ENCODE measurements at places on chromosomes 6 and 20.

GRCh38 chr20:1576641-1577040, 19.1 kb upstream of the SIRPD start:
- no peak for DNase-seq

DNA sequence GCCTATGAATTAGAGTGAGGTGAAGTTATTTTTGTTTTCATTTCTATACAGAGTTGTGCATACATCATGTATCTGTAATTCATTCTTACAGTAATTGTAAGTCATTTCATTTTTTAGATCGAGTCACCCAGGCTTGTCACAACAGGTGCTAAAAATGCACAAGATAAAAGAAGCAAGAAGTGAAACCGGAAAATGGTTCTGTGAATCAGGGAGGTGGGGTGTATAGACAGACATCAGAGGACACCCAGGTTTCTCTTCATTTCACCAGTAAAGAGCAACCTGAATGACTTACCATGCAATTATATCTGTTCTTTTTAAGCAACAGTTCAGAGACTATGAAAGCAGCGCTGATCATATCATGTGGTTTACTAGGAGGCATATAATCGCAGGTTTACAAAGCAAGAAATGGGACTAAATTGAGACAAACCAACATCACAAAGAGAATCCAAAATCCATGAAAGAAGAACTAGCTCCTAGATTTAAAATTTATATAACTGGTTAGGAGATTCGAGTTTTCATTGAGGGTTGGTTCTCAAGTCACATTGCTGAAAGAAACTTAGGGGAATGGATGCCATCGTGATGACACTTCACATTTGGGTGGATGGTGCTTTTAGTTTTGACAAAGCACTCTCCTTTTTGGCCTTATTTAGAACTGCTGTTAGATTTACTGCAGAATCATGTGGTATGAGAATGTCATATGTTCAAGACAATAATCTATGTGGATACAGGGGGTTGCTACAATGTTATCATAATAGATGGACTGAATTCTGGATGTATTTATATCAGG, 27.9 kb upstream of the TBC1D7 start:
- DNase-seq: no peak

GRCh38 chr6:168032005-168032760, 34.7 kb downstream of the KIF25 start:
- DNase-seq: peak; percentile 70

DNA sequence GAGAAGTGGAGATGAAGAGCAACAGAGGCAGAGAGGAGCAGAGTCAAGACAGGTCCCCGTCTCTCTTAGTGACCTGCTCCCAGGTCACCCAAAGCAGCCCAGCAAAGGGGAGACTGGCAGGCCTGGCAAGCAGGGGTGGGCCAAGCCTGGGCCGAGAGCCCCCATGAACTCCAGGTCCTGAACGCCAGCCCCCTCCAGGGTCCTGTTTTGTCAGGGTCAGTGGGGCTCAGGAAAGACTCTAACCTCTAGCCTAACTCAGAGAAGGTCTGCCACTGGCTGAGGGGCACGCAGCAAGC, 1.2 kb downstream of the NECAB3 start:
- DNase-seq: no peak

All from non-pigmented ciliary epithelial cell (primary cell).